Activated CD4-positive, CD25-positive, alpha-beta regulatory T cell treated with anti-CD3 and anti-CD28 coated beads, Interleukin-2, amount 50 U/mL, for 16 hours (primary cell): ENCODE measurements at places on chromosomes 5 and 9.

DNA sequence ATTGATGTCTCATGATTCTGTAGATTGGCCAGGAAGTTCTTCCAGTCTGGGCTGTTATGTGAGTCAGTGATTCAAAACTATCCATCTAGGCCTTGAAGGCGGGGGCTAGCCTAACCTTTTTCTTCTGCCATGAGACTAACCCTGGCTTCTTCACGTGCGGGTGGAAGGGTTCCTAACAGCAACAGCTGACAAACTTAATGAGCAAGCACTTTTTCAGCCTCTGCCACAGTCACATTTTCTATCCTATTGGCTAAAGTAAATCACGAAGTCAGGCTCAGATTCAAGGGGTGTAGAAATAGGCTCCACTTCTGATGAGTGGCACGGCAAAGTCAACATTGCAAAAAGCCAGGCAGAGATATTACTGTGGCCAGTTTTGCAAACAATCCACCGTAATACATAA, 68.4 kb downstream of the STK32A start:
- no peak for DNase-seq

DNA sequence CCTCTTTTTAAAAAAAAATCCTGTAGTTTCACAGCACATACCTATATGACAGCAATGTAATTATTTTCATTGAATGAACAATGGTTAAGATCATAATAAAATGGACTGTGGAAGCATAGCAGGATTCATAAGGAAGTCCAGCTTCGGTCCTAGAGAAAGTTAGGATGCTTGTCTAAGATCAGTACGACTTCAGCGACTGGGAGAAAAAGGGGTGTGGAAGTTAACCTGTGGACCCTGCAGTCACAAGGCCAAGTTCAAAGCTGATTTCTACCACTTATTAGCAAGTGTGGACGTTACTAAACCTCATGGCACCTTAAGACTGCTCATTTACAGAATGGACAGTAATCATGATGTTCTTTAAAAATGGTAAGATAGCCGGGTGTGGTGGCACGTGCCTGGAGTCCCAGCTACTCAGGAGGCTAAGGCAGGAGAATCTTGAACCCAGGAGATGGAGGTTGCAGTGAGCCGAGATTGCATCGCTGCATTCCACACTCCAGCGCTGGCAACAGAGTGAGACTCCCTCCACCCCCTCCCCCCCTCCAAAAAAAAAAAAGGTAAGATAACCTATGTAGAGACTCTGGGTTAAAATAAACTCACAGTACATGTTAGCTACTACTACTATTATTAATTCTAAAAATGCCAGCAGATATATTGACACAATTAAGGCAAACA, 71.6 kb upstream of the PCA3 start:
- DNase-seq: no peak

GRCh38 chr9:14156046-14156445, 157.9 kb downstream of the NFIB start:
- DNase-seq: no peak

GRCh38 chr9:105232207-105232606, 12.2 kb upstream of the SLC44A1 start:
- no peak for DNase-seq

GRCh38 chr9:77956555-77956954, 75.1 kb downstream of the GNAQ start:
- DNase-seq: no peak

DNA sequence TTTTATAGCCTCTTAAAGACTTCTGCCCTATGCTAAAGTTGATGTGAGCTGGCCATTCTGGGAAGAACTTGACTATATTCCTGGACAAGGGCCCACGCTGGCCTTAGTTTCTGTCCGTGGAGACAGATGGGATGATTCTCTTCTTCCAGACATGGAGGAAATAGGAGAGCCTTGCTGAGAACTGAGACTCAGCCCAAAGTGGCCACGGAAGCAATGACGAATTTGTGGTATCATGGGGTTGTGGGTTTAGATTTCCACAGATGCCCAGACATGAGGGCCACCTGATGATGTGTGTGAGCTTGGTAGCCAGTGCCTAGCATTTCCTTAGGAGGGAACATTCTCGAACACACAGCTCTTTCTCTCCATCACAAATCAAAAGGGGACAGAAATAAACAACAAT, 309.1 kb downstream of the NSG2 start:
- DNase-seq: no peak

DNA sequence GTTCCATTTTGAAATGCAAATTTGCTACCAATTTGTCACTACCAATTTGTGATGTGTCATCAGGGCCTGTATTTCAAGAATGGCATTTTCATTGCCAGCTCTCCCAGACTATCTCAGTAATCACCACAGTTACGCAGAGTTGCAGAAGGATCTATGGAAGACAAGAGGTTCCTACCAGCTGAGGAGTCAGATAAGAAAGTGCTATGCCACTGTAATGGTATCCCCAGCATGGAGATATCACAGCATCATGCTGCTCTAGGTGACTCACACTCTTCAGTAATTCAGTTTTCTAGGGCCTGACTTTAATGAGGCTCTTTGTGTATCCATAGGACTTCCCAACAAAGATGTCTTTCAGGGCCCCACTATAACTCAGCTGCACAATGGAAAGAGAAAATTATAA, 490.3 kb downstream of the ARHGEF28 start:
- no peak for DNase-seq

- DNase-seq: no peak
Observed at GRCh38 chr5:170405817-170406216, 16.6 kb upstream of the KCNMB1 start.
